ENCODE measurements at places on chromosomes 3 and 15. TPM values are rescaled to one million over a fixed set of nuclear protein-coding genes. Genes with fewer than 3 reads are reported as not detected.

GPR149 gene
- not detected for total RNA-seq

AP3B2 gene
- total RNA-seq, result not detected

DNA sequence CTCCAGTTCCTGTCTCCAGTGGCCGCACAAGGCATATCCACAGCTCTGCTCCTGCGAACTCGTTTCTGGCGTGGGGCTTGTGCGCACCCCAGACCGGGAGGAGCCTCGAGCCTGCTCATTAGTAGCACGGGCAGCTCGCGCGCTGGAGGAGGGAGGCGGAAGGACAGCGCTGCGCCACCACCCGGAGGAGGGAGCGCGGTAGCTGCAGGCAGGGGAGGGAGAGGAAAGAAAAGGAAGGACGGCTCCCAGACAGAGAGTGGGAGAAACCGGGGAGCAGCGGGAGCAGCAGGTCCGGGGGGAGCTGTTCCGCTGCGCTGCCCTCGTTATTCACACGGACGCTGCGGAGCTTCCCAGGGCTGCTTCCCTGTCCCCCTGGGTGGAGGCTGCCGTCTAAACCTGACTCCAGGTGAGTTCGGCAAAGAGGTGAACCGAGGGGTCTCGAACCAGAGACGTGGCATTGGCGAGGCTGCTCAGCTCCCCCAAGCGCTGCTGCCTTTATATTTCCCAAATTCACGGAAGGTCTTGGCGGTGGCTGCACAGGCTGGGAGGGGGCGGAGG lies 121.3 kb upstream of the ZNF717 start:
- DNase-seq, result peak; percentile 25

CDCP1 gene
- 2.5 TPM for total RNA-seq

TRIM42 gene
- not detected for total RNA-seq

GRCh38 chr3:23949784-23950183 lies 4.7 kb downstream of the NR1D2 start:
- no peak for DNase-seq

ITIH1 gene
- not detected for total RNA-seq

- DNase-seq, result no peak
These were observed 134.4 kb downstream of the PDE8A start for GRCh38 chr15:85116066-85116465.

All from IMR-90 (cell line).